Thyroid gland (tissue), 4 donors: ENCODE measurements at places on chromosomes 16 and 17.

DNA sequence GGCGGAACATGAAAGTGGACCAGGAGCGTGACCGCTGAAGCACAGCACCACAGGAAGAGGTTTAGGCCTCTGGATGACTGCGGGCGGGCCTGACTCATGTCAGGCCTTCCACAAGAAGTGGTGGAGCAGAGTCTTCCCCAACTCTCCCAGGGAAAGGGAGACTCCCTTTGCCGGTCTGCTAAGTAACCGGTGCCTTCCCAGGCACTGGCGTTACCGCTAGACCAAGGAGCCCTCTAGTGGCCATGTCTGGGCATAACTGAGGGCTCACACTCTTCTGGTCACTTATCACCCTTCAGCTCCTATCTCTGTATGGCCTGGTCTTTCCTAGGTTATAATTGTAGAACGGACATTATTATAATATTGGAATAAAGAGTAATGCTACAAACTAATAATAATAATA is 1931.9 kb downstream of the TP53TG3F start:
- DNase-seq: no peak

GRCh38 chr16:57118461-57119084 is 26.2 kb downstream of the CPNE2 start:
- DNase-seq: no peak

GRCh38 chr16:74695450-74696422 is 4.9 kb downstream of the MLKL start:
- DNase-seq: peak; percentile 73

GRCh38 chr17:68172461-68172954 is 75.3 kb upstream of the AMZ2 start:
- DNase-seq: peak; percentile 78

GRCh38 chr16:24381470-24382118 is 125.5 kb downstream of the CACNG3 start:
- no peak for DNase-seq
